Activated effector memory CD4-positive, alpha-beta T cell treated with Interleukin-2 at 50 U/mL for 16 hours (primary cell): ENCODE measurements at places on chromosomes 16 and 17.

- DNase-seq = no peak
These were observed 9.8 kb upstream of the GSE1 start for GRCh38 chr16:85603203-85603755.

- DNase-seq = no peak
These were observed 31.3 kb upstream of the TEKT1 start for GRCh38 chr17:6862825-6863224.

DNA sequence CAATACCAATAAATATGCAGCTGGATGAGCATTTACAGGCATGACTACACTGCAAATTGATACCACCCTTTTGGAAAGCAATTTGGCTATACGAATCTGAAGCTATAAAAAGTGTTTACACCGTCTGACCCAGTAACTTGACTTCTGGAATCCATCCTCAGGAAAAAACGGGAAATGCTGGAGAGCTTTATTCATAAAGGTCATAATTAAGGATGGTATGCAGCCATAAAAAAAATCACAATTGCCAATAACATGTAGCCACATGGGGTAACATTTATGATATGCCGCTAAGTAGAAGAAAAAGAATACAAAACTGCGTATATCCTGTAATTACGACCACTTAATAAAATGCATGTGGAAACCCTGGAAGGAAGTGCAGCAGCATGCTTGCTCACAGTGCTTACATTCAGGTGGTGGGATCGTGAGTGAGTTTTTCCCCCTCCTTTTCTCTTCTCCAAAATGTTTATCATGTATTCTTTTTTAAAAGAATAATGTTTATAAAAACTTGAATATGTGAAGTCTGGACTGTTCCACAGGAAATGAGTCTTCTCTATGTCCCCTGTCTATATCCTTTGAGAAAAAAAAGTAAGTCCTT lies 34.2 kb downstream of the COPRS start:
- DNase-seq = no peak

GRCh38 chr17:46850688-46851028 lies 725 bp upstream of the WNT9B start:
- no peak for DNase-seq

GRCh38 chr17:72853440-72854415 lies 238.8 kb downstream of the SLC39A11 start:
- DNase-seq = no peak

- DNase-seq = no peak
These were observed 30.9 kb downstream of the PGS1 start for GRCh38 chr17:78409191-78409928.

GRCh38 chr16:27448532-27449433 lies 46.8 kb downstream of the IL21R start:
- no peak for DNase-seq

DNA sequence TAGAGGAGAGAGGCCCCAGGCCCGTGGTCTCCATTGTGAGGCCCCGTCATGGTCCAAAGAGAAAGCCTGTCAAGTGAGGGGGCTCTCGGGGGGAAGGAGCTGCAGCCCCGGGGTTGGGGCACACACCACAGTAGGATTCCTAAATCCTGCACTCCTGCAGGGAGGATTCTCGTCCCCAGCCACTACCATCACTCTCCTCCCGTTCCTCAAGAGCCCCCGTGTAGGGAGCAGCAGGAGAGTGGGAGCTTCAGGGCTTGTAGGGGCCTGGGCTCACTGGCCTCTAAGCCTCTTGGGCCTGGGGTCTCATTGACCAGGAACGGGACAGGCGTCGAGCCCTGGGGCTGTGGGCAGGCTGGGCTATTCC lies 821 bp downstream of the C16orf86 start:
- DNase-seq = no peak

GRCh38 chr17:61414936-61415251 lies 15.3 kb downstream of the TBX2 start:
- DNase-seq = no peak

DNA sequence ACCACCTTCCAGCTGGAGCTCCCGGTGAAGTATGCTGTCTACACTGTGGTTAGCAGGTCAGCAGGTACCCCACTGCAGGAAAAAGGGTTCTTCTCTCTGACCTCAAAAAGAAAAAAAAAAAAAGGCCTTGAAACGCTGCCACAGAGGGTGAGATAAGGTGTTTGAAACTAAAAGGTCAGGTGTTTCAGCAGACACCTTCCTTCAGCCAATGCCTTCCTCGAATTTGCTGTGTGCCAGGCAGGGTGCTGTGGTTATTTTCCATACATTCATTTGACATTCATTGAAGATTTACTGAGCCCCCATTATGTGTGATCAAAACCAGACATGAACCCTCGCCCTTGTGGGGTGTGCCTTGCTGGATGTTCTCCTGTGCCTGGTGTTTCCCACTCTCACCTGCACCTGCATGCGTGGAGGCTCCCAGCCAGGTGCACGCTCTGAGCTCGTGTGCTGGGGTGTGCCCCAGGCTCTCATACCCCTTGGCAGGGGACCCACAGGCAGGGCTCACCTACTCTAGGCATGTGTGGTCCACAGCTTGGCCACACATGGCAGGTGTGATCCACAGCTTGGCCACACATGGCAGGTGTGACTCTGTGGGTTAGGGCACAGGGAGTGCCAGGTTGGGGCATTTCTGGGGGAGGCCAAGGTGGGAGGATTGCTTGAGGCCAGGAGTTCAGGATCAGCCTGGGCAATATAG lies 15.8 kb upstream of the ITGAD start:
- DNase-seq = no peak

- no peak for DNase-seq
These were observed 68.8 kb downstream of the ABR start for GRCh38 chr17:1110862-1111598.

GRCh38 chr17:51725185-51725584 lies 433.3 kb downstream of the CA10 start:
- no peak for DNase-seq

DNA sequence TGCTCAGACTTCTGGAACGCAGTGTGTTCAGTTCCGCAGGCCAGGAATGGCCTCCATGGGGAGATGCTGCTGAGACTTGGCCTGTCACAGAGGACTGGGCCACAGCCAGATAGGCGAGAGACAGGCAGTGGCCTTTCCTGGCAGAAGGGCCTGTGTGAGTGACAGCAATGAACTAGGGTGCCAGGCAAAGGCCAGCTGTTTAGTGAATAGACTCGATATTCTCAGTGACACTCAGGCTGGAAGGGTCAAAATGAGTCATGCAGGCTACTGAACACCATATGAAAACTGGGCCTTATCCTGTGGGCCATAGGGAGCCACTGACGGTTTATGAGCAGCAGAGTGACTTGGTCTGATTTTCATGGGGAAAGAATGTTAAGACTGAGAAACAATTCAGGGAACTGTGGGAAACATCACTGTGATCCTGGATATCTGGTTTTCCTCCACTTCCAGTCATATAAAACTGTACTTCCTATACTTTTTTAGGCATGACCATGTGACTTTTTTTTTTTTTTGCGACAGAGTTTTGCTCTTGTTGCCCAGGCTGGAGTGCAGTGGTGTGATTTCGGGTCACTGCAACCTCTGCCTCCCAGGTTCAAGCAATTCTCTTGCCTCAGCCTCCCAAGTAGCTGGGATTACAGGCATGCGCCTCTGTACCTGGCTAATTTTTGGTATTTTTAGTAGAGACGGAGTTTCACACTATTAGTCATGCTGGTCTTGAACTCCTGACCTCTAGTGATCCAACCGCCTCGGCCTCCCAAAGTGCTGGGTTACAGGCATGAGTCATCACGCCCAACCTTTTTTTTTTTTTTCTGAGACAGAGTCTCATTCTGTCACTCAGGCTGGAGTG lies 5.2 kb upstream of the NUBP1 start:
- peak; percentile 33 for DNase-seq

DNA sequence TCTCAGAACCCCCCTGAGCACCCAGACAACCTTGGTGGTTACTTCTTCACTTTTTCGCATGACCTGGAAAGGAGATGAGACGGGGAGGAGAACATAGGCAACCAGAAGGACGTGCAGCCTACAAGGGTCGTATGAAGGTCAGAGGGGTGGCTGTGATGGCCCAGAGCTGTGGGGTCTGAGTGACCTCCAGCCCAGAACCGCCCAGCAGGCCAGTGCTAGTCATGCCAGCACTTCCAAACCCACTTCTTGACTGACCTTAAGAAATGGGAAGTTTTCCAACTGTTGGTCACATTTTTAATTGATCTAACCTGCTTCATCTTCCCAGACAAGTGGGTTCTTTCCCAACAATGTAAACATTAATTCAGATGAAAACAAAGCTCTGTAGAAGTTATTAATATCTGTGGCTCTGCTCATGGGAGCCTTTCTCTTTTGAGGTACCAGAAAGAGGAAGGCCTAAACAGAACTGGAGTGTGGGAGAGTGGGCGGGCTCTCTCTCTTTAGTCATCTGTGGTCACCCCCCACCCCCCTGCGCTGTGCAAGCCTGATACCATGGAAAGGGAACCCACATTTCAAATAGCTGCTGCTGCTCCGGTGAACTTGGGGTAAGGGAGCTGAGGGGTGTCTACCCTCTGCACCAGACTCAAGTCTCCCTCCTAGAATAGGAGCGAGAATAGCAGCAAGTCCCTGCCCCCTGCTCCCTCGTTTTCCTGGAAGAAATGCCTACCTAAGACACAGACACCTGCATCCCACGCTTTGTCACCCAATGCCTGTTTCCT lies 101.6 kb downstream of the RAB11FIP4 start:
- peak; percentile 45 for DNase-seq

DNA sequence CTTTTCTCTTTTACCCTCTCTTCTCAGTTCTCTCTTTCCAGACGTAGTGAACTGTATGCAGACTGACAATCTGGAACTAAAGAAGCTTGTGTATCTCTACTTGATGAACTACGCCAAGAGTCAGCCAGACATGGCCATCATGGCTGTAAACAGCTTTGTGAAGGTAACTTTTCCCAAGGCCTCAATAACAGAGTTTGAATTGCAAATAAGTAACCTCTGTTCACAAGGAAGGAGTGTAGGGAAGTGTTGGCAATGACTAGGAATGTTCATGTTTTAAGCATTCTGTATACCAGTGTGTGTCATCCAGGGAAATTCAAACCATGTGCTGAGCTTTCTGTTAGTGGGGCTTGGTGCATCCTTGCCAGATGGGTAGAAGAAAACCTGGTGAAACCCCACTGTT lies 18.6 kb downstream of the AP2B1 start:
- DNase-seq = no peak

GRCh38 chr16:27539120-27539519 lies 10.6 kb downstream of the GTF3C1 start:
- no peak for DNase-seq

- DNase-seq = no peak
These were observed 38.8 kb downstream of the SCPEP1 start for GRCh38 chr17:57016764-57017116.

DNA sequence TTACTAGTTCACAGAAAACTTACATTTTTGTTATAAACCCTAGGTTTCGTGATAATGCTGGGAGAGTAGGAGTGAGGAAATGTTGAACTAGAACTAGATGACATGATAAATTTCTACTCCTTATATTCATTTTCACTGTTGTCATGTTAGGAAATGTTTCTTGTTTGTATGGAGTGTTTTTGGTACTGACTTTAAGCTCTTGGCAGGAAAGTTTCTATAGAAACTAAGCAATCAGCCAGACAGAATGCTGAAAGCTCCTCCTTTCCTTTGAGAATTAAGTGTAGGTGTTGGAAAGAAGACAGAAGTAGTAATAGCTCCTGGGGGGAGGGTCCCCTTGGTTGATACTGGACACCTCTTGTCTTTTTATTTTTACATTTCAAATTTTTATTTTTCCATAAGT lies 309.8 kb downstream of the MAP2K4 start:
- no peak for DNase-seq

GRCh38 chr17:56144223-56144622 lies 9.1 kb upstream of the ANKFN1 start:
- DNase-seq = no peak

DNA sequence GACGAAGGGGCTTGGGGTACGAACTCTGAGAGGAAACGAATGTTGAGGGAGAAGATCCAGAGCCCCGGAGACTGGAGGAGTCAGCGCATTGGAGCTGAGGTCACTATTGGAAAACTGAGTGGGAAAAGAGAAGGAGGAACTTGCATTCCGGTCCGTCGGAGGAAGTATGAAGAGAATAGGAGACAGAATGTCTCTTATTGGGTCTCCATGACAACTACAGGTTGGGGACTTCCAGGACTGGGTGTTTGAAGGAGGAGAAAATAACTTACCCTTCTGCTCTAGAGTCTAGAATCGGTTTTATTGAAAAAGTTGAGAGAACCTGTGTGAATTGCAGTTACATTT lies 537 bp downstream of the GOSR1 start:
- DNase-seq = no peak

GRCh38 chr17:70238646-70239045 lies 69.3 kb downstream of the KCNJ2 start:
- no peak for DNase-seq

GRCh38 chr17:77907497-77908461 lies 50.7 kb upstream of the TNRC6C start:
- no peak for DNase-seq

DNA sequence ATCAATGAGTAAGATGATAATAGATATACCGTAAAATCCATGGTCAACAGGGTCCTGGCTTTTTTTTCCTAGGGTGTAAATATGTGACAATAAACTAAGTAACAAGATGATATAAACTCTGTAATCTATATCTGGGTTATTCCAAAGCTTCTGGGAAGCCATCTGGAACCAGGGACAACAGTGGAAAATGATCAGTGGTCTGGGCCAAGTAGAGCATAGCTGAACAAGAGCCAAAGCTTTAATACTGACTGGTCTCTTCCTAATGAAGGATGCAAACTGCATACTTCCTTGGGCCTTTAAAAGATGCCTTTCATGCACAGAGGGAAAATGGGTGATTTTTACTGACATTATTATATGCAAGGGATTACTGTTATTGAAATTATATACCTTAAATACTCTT lies 8.9 kb downstream of the CA10 start:
- no peak for DNase-seq
